NCI-H526 treated with DMSO at 0.1 percent for 48 hours (cell line): ENCODE measurements at places on chromosomes 2 and 18.
A peak's percentile ranks its signal among the peaks of the same experiment; 100 is the strongest.

DNA sequence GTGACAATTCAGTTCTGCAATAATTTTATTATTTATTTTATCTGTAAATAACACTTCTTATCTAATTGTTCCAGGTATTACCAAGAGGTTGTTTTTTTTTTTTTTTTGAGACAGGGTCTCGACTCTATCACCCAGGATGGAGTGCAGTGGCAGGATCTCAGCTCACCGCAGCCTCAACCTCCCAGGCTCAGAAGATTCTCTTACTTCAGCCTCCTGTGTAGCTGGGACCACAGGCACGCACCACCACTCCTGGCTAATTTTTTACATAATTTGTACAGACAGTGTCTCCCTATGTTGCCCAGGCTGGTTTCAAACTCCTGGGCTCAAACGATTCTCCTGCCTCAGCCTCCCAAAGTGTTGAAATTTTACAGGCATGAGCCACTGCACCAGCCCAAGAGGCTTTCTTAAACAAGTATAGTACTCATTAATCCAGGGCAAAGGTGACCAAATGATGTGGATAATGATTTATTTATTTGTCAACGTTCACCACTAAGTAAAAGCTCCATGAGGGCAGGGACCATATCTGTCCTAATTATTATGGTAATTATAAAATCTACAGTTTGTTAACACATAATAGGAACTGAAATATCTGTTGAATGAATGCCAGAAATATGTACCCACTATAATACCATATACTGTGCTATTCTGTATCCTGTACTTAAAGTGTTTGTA is 12.0 kb downstream of the STK17B start:
- no peak for DNase-seq

DNA sequence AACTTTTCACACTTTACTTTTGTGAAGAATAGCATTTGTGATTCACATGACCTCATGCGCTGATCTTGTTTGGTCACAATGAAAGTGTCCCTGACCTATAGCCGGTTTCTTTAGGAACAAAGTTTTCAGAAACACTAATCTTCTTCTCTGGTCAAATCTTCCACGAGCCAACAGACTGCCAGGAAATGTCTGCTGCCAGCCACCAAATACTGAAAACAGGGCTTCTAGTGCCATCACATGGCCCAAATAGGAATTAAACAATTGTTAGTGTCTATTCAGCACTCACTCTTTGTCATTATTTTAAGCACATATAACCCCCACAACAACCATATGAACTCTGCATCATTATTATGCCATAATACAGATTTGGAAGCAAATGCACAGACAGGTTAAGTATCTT is 286.5 kb upstream of the SYT4 start:
- DNase-seq: no peak

GRCh38 chr2:37653805-37654378 is 17.6 kb downstream of the CDC42EP3 start:
- no peak for DNase-seq

DNA sequence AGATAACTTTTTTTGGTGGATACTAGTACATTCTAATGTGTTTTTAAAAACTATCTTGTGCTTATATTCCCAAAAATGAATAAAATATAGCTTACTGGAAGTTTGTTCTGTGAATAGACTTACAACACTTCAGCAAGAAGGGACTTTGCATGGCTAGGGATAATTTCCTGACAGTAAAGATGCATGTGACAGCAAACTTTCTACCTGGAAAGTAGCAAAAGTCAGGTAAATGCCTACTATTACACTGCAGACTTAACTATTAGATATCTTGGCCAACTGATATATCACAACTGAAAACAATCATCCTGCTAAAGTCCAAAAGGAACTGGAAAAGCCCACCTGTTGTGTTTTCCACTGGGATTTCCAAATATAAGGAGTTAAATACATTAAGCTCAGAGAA is 1753.5 kb upstream of the CELF4 start:
- DNase-seq: no peak

- DNase-seq: peak; percentile 23
Observed at GRCh38 chr2:37414470-37414949, 70.1 kb downstream of the QPCT start.

- no peak for DNase-seq
Observed at GRCh38 chr2:207038299-207038698, 99.0 kb downstream of the CPO start.

DNA sequence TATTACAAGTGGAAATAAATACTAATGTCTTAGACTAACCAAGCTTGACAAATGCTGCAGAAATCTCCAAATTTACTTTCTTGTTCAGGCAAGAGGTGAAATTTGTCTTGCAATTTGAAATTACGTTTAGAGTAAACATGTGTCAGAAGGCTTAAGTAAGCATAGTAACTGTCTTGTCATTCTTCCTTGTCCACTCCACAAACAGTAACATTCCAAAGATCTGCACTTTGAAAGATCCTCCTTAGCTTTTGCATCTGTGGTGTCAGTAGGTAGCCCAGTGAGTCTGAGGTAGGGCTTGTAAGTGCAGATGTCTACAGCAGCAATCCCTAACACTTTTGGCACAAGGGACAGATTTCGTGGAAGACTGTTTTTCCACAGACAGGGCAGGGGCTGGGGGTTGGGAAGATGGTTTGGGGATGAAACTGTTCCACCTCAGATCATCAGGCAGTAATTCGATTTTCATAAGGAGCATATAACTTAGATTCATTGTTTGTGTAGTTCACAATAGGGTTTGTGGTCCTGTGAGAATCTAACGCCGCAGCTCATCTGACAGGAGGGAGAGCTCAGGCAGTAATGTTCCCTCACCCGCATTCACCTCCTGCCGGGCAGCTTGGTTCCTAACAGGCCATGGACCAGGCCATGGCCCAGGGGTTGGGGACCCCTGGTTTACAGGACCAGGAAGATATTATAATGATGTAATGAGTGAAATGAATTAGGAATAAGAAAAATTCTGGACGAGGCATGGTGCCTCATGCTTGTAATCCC is 18.6 kb downstream of the RASGRP3 start:
- no peak for DNase-seq

GRCh38 chr2:231627384-231628120 is 34.9 kb downstream of the TEX44 start:
- no peak for DNase-seq

- no peak for DNase-seq
Observed at GRCh38 chr2:113129519-113130078, 2.2 kb downstream of the IL1RN start.

DNA sequence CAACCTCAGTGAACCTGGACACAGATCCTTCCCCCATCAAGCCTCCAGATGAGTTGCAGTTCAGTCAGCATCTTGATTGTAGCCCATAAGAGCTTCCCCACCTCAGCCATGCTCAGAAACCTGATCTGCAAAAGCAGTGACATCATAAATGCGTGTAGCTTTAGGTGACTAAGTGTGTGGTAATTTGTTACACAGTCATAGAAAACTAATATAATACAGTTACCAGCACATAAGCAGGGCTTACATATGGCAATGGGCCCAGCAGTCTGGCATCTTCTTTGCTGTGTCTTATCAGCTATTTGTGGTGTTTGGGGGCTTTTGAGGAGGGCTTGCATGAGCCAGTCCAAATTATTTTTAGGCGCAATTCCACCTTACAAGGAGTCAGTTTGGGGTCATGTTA is 807.0 kb downstream of the SLC4A3 start:
- DNase-seq: no peak

DNA sequence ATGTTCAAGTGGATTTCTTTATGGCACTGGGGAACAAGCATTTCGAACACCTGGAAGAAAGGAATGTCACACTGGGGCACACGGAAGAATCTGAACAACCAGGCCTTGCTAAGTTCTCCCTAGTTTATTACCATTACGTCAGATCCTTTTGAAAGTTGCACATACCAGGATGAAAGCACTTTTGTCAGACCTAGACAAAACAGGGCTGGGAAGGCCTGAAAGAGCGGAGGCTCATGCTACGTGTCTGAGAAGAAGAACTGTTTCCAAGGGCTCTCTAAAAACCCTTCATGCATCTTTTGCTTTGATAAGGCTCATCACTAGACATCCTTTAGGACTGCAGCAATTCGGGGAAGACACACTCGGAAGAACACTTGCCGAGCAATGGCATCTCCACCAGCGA is 15.4 kb upstream of the SLC25A52 start:
- DNase-seq: no peak

DNA sequence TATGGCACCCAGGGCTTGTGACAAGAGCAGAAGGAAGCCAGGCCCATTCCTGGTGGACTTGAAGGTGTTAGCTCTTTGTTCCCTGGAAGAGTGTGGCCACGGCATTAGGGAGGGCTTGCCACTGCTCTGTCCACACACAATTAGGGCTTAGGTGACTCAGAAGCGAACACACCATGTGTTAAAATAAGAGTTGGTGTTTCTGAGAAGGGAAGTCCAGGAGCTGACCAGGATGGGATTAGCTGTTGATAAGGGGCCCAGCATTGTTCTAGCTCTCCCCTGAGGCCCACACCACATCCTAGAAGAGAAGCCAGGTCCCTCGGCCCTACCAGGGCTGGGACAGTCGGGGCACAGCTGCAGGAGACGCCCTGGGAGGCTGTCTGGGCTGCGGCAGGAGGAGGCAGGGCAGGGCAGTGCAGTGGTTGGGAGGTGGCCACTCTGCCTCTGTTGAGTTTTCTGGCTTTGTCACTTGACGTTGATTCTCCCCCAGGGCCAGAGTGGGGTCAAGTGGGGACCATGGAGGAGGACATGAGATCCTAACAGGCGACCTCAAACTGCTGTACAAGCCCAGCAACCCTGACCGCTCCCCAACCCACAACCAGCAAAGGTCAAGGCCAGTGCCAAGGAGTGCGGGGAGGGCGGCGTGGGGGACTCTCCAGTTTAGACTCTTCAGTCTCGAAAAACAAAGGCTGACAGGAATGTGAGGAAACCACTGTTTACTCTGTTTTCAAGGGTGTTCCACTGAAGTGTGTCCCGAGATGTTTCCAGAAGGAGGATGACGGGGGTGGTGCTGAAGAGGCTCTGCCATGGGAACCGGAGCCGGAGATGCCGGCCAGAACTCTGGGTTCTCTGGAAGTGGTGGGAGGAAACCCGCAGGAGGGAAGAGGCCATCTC is 16.8 kb downstream of the GNLY start:
- DNase-seq: no peak
